Stimulated activated CD8-positive, alpha-beta memory T cell treated with anti-CD3 and anti-CD28 coated beads, Interleukin-15, amount 100 ng/mL, for 24 hours (primary cell): ENCODE measurements at places on chromosomes 6 and 20.

DNA sequence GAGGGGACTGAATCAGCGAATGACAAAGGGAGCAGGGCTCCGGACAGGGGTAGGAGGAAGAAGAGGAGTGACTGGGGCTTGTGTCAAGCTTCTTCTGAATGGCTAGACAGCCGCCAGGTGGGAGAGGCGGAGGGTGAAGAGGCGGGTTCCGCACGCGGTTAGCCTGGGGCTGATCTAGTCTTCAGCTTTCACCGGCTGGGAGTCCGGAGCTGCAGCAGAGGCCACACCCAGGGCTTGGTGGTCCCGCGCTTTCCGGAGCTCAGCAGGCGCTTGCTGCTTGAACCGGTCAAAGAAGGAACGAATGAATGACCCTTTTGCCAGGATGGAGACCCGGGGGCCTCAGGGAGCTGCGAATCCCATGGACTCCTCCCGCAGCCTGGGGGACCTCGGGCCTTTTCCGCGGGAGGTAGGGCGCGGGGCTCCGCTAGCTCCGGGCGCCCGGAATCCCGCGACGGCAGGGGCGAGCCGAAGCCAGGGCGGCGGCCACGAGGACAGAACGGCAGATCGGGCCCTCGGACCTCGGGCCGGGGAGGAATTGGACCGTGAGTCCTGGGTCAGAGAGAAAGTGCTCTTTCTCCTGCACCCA is at the start of gene C6orf141:
Gene C6orf141, plus strand, starts transcription at position 177 of the 586 bp plus-strand sequence. Its CDS starts 125 bp downstream, at position 302.
- peak; percentile 1 for DNase-seq

- DNase-seq: peak; percentile 26
Observed at GRCh38 chr6:53651205-53651763, 14.3 kb downstream of the KLHL31 start.

DNA sequence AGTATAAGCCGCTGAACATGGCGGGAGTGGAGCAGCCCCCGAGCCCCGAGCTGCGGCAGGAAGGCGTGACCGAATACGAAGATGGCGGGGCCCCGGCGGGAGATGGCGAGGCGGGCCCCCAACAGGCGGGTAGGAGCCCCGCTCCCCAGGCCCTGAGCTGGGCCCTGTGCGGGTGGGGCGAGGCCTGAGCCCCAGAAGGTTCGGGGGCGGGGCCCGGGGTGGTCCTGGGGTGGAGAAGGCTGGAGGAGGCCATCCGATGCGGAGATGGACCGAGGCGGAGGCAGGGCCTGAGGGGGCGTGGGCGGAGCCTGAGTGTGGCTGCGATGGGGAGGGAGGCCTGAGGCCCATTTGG is 7.1 kb downstream of the L3MBTL1 start:
- no peak for DNase-seq

DNA sequence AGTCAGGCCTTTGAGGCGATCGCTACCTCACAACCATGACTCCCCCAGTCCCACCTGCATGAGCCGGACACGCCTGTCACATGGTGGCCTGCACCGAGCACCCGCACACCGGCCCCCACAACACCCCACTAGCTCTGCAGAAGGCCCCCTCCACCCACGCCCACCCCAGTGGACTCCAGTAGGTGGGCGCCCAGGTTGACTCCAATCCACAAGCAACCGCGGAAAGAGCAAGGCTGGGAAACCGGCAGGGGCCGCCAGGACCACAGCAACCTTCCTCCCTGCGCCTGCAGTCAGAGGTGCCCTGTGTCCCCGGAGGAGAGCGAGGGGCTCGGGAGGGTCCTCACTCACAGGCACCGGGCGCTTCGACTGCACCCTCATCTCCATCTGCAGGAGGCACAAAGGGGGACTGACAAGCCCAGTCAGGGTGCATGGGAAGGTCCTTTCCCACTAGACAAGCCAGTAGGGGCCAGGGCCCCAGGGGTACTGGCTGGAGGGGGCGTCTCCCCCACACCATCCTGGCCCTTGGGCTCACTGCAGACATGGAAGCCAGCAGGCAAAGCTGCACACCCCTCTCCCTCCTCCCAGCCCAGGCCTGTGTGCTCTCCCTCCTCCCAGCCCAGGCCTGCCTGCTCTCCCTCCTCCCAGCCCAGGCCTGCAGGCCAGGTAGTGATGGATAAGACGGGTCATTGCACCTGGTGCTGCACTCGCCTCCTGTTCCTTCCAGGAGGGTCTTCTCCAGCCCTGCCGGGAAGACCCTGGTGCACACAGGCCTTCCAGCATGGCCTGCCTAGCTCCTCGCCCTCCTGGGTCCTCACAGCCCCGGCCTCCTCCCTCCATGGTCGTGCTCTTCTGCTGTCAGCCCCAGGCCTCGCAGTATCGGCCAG is 137.2 kb downstream of the DLL1 start:
- no peak for DNase-seq

GRCh38 chr6:149749594-149750135 is at the start of gene PCMT1:
TSS of gene PCMT1 (plus strand) at chr6:149749741. CDS start at chr6:149749902, 161 bp downstream.
- DNase-seq: peak; percentile 88

DNA sequence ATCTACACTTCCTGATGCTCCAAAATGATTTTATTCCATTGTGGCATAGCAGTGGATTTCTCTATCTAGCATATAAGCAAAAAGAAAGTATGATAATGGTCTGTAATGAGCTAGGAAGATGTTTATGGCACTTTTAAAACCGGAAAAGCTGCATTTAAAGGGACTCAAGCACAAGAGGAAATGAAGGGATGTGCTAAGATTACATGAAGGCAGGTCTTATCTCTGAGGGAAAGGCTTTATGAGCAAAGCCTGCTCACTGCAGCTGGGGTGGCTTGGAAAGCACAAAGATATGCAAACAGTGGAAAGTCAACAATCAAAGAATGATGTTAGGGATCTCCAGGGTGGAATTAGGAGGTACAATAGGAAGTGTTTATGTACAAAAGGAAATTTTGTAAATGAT is 138.2 kb downstream of the TENT5A start:
- no peak for DNase-seq

DNA sequence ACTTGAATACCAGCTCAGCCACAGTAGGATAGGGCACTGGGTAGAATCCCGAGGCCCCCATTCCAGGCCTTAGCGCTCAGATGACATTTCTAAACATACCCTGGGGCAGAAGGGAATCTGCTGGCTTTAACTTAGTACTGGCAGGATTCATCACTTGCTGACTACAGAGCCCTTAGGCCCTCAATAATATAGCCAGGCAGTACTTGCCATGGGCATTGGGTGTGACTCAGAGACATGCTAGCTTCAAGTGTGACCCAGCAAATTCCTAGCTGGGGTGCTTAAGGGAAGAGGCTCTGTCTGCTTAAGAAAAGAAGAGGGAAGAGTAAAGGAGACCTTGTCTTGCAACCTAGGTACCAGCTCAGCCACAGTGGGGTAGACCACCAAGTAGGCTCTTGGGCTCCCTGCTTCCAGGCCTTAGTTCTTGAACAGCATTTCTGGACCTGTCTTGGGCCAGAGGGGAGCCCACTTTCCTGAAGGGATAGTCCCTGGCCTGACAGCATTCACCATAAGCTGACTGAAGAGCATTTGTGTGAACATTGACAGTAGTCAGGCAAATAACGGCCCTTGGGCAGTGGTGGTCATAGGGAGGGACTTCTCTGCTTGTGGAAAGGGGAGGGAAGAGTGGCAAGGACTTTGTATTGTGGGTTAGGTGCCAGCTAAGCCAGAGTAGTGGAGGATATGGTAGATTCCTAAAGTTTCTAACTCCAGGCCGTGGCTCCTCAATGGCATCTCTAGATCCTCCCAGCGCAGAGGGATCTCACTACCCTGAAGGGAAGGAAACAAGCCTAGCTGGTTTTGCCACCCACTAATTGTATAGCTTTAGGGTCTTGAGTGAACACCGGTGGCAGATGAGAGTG is 48.5 kb upstream of the HACE1 start:
- no peak for DNase-seq

DNA sequence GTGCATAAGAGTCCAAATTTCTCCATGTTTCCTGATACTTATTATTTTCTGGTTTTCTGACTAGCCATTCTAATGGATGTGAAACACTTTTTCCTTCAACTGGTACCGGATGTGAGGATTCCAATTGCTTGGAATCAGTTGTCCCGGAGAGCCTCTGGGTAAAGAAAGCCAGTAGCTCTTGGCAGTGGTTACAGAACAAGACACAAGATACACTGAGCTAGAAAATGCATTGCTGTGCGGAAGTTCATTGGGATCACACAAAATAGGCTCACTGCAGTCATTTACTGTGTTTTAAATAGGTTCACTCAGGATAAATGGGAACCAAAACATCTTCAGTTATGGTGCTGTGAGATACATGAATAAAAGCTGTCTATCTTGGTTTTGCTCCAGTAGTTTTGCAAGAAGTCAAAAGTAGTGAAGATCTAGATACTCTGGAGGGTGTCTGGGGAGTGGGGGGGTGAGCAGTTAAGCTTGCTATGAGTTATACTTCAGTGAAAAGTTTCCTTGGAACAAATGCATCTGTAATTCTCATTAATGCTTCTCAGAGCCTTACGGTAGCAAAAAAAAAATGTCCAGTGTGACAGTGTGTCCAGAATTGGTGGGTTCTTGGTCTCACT is 54.4 kb upstream of the RNF182 start:
- DNase-seq: no peak

DNA sequence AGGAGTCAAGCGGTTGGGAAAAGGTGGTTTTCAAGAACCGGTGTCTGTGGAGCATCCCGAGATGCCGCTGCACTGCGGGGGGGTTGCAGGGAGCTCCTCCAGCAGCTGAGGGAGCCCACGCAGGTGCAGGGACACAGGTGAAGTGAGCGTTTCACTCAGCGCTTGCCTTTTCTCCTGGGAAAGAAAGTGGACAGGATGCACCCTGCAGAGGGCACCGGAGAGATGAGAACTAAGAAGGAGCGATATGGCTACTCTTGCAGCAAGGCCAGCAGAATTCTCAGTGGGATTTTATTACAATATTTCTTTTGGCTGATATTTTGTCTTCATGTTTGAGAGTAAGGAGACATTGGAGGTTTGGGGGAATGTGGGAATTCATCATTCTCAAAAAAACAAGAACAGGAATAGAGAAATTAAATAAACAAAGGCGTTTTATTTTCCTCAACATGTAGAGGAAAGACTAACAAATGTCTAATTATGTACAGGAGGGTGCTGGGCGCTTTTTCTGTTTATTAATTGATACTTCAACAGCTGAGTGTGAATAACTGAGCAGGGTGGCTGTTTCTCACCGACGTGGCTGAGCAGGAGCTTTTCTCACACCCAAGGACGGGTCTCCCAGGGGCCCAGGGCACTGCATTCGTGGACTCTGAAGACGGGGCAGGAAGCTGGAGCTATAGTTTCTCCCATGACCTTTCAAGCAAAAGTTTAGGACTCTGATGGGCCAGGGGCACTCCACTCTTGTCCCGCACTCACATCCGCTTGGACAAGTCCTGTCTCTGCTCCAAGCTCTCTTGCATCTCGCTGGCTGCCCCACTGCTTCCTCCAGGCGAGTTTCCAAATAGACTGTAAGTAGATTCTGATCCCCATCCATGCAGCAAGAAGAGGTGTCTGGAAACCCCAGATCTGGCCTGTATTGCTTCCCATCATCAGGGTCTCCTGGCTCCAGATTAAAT is 176.1 kb downstream of the SMOC2 start:
- no peak for DNase-seq

GRCh38 chr20:58639182-58640146 is 11.6 kb upstream of the STX16 start:
- DNase-seq: no peak

DNA sequence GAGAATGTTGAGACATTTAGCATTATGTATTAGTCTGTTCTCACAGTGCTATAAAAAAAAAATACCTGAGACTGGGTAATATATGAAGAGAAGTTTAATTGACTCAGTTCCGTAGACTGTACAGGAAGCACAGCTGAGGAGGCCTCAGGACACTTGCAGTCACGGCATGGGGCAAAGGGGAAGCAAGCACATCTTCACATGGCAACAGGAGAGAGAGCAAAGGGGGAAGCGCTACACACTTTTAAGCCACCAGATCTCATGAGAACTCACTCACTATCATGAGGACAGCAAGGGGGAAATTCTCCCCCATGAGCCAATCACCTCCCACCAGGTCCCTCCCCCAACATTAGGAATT is 26.8 kb upstream of the TFAP2A start:
- no peak for DNase-seq

- DNase-seq: no peak
Observed at GRCh38 chr20:9743871-9744270, 95.0 kb downstream of the PAK5 start.
